ENCODE measurements at places on chromosomes 12 and 14.

GRCh38 chr12:71142016-71142415 lies 15.8 kb downstream of the TSPAN8 start:
- no peak for DNase-seq

- no peak for DNase-seq
Measured at GRCh38 chr14:69921052-69921451, 41.8 kb downstream of the SMOC1 start.

DNA sequence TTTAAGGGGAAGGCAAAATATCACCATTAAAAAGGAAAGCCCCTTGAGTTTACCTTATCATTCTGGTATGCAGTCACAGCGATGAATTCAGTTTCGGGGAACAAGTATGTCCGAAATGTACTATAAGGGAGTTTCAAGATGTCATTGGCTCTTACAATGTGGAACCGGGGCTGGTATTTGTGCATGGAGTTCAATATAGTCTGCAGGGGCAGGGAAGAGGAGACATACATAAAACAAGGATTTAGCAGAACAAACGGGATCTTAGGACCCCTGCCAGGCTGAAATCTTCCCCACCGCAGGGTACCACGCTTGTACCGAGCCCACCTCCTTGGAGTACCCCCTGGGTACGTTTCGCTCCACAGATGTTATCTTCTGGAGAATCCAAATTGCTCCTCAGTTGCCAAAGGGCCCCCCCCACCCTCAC lies 4.5 kb downstream of the TBX3 start:
- DNase-seq: no peak

DNA sequence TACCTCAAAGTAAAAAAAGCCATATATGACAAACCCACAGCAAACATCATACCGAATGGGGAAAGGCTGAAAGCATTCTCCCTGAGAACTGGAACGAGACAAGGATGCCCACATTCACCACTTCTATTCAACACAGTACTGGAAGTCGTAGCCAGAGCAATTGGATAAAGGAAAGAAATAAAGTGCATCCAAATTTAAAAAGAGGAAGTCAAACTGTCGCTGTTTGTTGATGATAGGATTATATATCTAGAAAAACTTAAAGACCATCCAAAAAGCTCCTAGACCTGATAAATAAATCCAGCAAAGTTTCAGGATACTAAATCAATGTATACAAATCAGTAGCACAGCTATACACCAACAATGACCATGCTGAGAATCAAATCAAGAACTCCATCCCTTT lies 5.2 kb downstream of the NDUFA12 start:
- no peak for DNase-seq

GRCh38 chr14:73717711-73718417 lies 3.7 kb upstream of the PNMA1 start:
- no peak for DNase-seq

GRCh38 chr14:62006116-62006731 lies 244.0 kb downstream of the SNAPC1 start:
- no peak for DNase-seq

DNA sequence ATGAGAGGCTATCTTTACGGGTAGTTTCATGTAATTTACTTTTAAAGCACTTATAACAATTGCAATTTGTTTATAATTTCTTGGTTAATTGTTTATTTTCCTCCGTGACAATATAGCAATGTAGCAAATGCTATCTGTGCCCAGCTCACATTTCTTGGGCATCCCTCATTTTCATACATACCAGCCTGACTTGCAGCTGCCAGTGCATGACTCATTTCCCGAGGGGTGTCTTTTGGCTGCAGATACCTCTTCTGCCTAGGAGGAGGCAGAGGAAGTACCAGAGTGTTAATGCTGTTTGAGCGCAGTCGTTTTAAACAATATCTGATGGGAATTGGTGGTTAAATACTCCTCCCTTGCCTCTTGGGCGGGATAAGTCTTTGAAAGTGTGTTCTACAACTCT lies 104.2 kb upstream of the ABCD2 start:
- DNase-seq: no peak

DNA sequence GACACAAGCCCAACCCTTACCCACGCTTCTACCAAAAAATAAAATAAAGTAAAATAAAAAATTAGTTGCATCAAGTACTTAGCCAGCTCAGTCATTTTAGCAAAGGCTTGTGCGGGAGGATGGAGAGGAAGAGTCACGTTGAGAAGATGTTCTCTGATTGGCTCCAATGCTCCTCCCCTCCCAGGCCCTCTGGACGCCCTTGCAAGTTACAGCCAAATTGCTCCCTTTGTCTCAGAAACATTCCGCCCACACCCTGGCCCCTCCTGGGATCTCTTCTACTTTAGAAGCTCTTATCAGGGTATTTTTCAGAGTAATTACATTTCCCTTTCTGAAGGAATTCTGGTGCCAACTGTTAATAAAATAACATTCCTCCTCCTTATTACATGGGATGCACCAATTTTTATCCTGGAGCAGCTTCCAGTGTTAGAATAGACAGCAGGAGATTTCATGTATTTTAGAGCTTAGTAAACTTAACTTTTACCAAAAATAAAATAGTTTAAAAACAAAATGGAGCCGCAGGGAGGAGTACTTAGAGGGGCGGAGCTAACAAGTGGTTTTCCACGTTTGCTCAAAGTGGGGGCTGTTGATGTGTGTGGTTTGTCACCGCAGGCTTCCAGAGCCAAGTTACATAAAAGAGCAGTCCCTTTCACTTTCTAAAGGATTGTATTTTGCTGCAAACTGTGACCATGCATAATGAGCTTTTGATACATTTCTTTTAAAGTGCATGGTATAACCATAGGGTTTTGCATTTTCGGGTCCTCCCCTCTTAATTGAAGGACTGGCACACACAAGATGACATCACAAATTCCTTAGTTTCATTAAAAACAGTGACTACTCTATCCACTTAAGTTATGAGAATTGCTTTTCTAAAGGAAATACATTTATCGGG lies 71.7 kb upstream of the RAP1B start:
- peak; percentile 30 for DNase-seq

DNA sequence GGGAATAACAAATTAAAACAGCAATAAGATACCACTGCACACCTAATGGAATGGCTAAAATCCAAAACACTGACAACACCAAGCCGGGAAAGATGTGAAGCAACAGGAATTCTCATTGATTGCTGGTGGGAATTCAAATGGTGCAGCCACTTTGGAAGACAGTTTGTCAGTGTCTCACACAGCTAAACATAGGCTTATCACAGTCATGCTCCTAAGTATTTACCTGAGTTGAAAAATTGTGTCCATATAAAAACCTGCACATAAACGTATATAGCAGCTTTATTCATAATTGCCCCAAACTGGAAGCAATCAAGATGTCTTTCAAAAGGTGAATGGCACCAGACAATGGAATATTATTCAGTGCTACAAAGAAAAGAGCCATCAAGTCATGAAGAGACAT lies 21.6 kb downstream of the GNPTAB start:
- no peak for DNase-seq

GRCh38 chr12:50609292-50609874 lies 104.6 kb downstream of the DIP2B start:
- no peak for DNase-seq

- no peak for DNase-seq
Measured at GRCh38 chr12:32494656-32495055, 95.3 kb downstream of the FGD4 start.

GRCh38 chr12:129049917-129050316 lies 196.6 kb downstream of the GLT1D1 start:
- DNase-seq: no peak

- DNase-seq: no peak
Measured at GRCh38 chr14:24612196-24612595, 2.7 kb upstream of the GZMH start.

DNA sequence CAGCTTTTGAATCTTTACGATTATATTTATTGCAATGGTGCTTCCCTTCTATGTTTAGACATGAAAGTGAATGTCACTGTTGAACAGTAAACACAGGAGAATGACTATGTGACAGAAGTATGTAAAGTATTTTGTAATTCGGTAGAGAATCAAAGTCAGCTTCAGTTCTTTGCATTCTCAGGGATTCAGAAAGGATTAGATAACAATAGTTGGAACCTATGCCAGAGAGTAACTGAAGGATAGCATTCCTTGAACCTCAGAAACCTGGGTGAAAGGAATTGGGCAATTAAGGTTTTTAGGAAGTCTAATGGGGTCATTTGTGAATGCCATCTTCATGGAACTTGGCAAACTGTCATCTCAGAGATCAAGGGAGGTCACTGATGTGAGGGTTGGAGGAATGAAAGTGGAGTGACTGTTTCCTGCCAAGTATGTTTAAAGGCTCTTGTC lies 305.3 kb upstream of the DDHD1 start:
- DNase-seq: no peak

- DNase-seq: peak; percentile 66
Measured at GRCh38 chr14:101628471-101628966, 67.2 kb downstream of the DIO3 start.

- DNase-seq: no peak
Measured at GRCh38 chr14:58772116-58772515, 134.4 kb downstream of the DACT1 start.

- no peak for DNase-seq
Measured at GRCh38 chr12:88417531-88417930, 162.7 kb downstream of the KITLG start.

DNA sequence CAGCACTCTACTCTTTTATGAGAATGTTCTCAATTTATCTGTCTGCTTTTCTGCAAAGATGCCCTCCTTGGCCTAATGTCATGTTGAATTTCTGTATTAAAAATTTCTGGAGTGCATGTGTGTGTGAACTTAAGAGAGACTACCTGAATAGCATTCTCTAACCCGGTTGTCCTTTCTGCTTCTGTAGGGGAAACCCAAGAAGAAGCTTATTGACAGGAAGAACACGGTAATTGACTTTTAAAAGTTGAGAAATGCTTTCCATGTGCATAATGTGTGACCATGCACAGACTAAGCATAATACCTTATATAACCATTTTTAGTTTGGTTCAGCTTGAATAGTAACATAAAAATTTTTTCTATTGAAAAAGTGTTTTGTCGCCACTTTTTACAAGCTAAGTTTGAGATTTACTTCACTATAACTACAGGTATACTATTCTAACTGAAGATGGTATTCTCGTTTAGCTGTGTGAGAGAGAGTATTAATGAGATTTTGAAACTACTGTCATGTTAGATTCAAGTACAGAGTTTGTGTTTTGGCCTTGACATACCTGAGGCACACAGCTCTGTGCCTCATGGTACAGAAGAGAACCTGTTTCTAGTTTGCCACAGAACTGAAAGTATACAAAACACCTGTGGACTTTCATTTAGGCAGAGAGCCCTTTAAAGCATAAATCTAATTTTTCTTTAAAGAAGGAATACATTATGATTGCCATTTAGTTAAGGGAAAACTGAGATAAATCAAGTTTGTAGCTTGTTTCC lies 96.8 kb downstream of the TTLL5 start:
- DNase-seq: no peak

GRCh38 chr12:21429994-21430393 lies 7.5 kb upstream of the PYROXD1 start:
- DNase-seq: no peak

- DNase-seq: no peak
Measured at GRCh38 chr14:102320033-102320660, 601 bp downstream of the ZNF839 start.

GRCh38 chr12:27034607-27035293 lies 12.4 kb downstream of the MED21 start:
- no peak for DNase-seq

GRCh38 chr14:59534361-59534987 lies 42.1 kb downstream of the CCDC175 start:
- no peak for DNase-seq

DNA sequence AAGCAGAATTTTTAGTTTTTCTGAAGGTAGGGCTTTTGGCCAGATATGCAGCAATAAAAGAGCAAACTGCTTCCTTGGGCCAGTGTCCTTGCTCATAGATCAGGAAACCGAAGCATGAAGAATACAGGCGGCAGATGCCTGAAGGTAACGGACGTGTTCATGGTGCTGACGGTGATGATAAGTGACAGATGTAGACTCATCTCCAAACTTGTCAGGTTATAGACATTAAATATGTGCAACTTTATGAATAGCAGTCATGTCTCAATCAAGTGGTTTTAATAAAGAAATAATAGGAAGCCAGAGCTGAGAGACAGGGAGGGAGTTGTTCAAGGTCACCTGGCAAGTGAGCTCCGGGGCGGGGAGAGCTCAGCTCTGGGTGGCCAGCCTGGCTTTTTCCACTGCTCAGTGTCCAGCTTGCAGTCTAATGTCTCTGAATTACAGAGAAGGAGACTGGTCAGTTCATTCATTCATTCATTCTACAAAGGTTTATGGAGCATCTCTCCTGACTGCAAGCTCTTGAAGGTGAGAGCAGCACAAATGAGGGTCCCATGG lies 1.0 kb downstream of the SERPINA5 start:
- DNase-seq: no peak

DNA sequence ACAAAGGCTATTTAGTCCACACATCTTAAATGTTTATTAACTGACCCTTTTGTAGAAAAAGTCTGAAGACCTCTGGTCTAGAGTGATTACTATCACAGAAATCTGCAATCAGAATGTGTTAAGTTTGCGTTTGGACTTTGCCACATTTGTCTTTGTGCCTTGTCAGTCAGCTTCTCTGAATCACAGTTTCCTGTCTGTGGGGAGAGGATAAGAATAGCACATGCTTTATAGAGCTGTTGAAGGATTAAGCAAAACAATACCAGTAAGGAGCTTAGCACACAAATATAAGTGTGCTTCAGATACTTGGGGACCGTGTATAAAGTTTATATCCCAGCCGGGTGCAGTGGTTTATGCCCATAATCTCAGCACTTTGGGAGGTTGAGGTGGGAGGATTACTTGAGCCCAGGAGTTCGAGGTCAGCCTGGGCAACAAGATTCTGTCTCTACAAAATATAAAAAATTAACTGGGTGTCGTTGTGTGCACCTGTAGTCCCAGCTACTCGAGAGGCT lies 63.0 kb upstream of the BTG1 start:
- DNase-seq: no peak

GRCh38 chr14:82388488-82388887 lies 854.8 kb upstream of the SEL1L start:
- DNase-seq: no peak

DNA sequence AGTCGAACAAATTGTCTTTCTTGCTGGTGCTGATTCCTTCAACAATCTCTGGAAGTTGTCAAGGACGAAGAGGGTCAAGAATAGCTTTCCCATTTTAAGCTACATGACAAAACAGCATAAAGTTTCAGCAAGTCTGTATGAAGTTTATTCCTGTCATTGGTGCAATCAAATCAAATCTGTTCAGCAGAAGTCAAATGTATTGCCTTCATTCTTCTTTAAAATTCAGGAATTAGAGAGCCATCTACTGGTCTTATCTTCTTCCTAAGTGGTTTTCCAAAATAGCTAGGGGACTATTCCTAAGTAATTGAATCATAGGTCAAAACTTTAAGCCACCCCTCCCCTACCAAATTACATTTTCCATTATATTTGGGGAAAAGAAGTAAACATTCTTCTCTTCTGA lies 990.2 kb downstream of the GALC start:
- DNase-seq: no peak

- DNase-seq: no peak
Measured at GRCh38 chr12:96751626-96752025, 155.4 kb upstream of the NEDD1 start.

DNA sequence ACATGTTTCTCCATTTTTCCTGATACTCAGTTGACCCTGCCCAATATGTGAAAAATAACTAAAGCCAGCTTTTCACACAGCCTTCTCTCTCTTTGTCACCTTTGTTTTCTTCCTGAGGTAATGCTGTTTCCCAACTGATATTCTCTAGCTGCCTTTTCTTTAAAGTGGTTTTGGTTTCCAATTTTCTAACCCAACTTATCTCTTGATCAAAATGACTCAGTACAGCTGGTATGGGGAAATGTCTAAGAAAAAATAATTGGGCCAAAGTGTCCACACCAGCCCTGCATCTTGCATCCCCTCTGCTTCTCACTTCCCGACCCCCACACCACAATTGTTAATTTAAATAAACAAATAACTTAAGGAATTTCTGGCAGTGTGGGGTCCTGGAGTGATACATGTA lies 193.8 kb downstream of the SYT1 start:
- no peak for DNase-seq

Data from stimulated activated CD8-positive, alpha-beta memory T cell treated with anti-CD3 and anti-CD28 coated beads, Interleukin-4, amount 100 ng/mL, for 24 hours (primary cell).